ENCODE measurements at places on chromosomes 4 and X.

- no peak for DNase-seq
Measured at GRCh38 chr4:113141901-113142346, 92.5 kb downstream of the ANK2 start.

DNA sequence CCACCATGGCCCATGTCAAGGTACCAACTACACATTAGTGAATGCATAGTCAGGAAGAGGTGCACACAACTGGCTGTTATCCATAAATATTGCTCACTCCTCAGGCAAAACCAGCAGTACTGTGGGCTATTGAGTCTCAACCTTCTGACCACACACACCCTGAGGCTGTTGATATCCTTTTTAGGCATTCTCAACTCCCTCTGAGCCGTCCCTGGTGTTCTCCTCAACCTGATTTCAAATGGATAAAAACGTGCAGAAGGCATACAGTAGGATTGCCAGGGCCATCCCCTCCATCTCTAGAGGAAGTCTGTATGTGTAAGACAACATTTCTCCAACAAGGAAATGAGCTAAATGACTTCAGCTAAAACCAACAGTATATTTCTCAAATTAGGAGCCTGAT is 98.7 kb upstream of the KLHL13 start:
- DNase-seq: no peak

GRCh38 chr4:81512001-81512756 is 40.5 kb upstream of the RASGEF1B start:
- no peak for DNase-seq

DNA sequence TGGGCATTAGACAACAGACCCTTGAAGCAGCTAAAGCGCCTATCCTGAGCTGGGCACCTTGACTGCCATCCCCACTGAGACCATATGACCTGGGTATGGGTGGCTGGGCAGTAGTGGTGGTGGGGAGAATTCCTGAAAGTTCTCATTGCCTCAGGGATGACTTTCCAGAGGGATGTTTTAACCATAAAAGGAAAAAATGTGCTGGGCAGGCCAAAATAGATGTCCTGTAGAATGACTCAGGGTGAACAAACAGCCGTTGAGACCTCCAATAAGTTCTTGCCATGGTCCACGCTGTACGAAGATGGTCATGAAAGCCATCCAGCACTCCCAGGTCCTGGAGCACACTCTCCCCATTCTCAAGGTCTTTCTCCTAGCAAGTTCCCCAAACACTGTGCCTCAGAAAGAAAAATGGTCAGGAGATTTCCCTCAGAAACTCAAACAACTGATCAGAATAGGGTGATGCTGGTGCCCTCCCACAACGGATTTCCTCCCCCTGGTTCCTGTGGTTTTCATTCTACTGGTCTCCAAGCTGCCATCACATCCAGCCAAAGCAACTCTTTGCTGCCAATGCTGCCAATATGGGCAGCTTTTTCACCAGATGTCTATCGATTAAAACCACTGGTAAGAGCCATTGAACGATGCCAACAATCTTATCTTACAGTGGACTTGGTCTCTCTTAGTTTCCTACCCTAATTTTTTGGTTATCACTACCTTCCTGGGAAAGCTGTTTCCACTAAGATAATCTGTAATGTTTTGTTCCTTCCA is 11.2 kb downstream of the CDKN2AIP start:
- no peak for DNase-seq

- no peak for DNase-seq
Measured at GRCh38 chr4:112884406-112884805, 165.0 kb upstream of the ANK2 start.

GRCh38 chrX:83022020-83022419 is 486.1 kb upstream of the POU3F4 start:
- no peak for DNase-seq

- DNase-seq: no peak
Measured at GRCh38 chr4:53500546-53500945, 90.7 kb downstream of the LNX1 start.

- no peak for DNase-seq
Measured at GRCh38 chrX:74286950-74287740, 16.8 kb upstream of the ZCCHC13 start.

- DNase-seq: no peak
Measured at GRCh38 chr4:118338981-118339765, 13.6 kb downstream of the PRSS12 start.
